Endodermal cell (in vitro differentiated cells): ENCODE measurements at places on chromosomes 3 and 15. TPM values are rescaled to one million over a fixed set of nuclear protein-coding genes. Genes with fewer than 3 reads are reported as not detected.

BCHE gene
- total RNA-seq = 0.40 to 1.0 TPM (median 0.69 TPM) in 3 replicates

IQCF5 gene
- total RNA-seq = not detected in 2 replicates

GHSR gene
- not detected in 2 replicates for total RNA-seq

DNA sequence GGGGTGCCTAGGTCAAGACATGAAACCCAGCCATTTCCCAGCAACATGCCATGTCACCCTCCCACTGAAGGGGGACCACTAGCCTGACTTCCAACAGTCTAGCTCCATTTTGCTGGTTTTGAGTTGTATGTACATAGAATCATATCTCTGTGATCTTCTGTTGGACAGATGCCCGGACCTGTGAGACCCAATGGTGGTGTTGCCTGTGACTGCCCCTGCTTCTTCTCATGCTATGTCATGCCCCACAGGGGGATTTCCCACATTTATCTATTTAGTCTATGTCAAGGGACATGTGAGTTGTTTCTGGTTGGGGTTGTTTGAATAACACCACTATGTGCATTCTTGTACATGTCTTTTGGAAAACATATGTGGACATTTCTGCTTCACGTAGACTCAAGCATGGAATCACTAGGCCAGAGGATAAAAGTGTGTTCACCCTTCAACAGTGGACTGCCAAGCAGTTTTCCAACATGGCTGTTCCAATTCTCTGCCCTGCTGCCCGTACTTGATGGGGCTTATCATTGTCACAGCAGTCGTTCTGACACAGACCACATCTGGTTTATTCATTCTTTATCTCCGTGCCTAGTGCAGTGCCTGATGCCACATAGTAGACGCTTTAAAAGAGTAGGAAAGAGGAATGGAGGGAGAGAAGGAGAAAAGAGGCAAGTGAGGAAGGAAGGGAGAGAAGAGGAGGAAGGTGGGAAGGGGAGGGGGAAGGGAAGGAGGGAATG, 114.4 kb downstream of the TPRA1 start:
- H3K36me3 ChIP-seq = no peaks in the 10 kb centered on the region
- no peak overlapping the region for H3K4me3 ChIP-seq
- H3K4me1 ChIP-seq = peaks cover 5% of the 10 kb centered on the region

DNA sequence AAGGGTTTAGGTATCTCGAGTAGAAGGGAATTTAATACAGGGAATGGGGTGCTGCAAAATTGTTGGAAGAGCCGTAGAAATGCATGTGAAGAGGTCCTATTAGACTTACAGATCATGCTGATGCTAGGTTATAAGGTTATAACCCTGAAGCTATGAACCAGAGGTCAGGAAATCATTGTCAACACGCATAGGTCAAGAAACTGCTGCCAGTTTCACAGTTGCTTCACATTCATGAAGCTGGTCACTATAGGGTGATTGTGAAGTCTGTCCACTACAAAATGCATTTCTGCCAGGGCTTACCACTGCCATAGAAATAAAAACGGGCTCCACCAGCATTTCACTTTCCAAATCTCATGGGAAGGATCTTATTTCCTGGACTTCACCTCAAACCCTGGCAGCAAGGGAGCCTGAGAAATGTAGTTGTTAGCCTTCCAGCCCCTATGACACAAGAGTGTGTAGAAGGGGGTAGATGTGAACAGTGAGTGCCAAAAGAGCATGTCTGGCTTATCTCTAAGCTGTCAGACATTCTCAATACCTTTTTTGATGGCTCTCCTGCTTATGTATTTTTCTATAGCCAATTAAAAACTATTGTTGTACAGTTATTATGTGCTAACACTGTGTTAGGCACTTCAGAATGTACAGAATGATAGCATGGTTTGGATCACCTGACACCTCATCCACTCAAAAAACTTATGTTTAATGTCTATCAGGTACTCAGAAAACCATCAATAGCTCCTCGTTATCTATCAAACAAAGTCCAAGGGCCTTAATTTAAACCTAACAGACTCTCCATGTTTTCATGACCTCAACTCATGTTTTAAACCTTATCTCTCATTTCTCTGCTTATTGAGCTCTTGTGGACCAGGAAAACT, 148.3 kb upstream of the TSC22D2 start:
- no peak overlapping the region for H3K27ac ChIP-seq
- DNase-seq = no peak
- H3K4me3 ChIP-seq = no peak overlapping the region
- no peaks in the 10 kb centered on the region for H3K36me3 ChIP-seq
- no peaks in the 10 kb centered on the region for H3K27me3 ChIP-seq
- H3K4me1 ChIP-seq = peaks cover 5% of the 10 kb centered on the region
